ENCODE measurements at places on chromosomes 6 and 20.
A peak's percentile ranks its signal among the peaks of the same experiment; 100 is the strongest.

DNA sequence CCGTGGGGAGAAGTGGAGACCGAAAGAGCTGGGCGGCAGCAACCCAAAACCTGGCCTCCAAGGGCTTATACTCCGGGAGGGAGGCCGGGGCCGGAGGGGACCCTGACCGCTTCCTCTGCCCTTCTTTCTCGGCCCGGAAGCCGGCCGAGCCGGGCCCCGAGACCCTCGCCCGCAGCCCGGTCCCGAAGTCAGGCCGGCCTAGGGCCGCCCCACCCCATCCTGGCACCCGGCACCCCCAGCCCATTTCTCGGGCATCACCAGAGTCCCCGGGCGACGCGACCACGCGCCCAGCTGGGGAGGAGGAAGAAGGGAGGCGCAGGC is 572 bp upstream of the ZDHHC14 start:
- DNase-seq = no peak

- no peak for DNase-seq
These were observed 674.2 kb upstream of the MANEA start for GRCh38 chr6:94902974-94903628.

GRCh38 chr6:164404812-164405488 is 904.5 kb downstream of the C6orf118 start:
- no peak for DNase-seq

- no peak for DNase-seq
These were observed 1.2 kb downstream of the DDR1 start for GRCh38 chr6:30885481-30885998.

DNA sequence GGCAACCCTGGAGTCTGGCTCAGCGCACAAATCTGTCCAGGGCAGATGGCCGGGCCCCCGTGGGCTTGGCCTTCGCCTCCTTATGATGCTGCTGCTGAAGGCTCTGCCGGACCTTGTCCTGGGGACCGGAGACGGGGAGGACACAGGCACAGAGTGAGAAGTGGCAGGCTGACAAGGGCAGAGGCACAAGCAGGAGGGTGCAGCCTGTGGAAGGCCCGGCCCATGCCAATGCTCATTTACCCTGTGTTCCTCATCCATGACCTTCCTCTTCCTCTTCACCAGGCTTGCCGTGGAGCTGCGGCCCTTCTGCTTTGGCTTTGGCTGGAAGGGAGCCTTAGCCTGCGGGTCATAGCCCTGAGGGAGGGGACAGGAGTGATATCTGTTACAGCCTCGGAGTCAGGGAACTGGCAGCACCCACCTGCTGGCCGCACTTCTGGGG is 2.4 kb downstream of the B3GALT4 start:
- no peak for DNase-seq

- DNase-seq = peak; percentile 86
These were observed 47.0 kb downstream of the WDR27 start for GRCh38 chr6:169654598-169655391.

- no peak for DNase-seq
These were observed 20.8 kb downstream of the SHLD1 start for GRCh38 chr20:5770987-5771318.

GRCh38 chr20:4135385-4136077 is 120.2 kb upstream of the RNF24 start:
- DNase-seq = no peak

DNA sequence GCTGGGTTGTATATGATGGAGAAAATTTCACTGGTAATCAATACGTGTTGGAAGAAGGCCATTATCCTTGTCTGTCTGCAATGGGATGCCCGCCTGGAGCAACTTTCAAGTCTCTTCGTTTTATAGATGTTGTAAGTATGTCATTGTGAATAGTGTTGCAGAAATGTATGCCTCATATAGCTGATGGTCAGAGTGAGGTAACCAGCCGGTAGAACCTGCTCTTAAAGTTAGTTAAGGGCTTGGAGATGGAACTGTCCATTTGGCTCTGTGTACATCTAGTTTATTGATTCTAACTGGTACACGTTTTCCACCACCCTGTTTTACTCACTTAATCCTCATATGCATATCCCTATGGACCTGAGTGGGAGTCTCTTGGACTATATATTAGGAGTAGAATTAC is 73.5 kb downstream of the RTN4IP1 start:
- no peak for DNase-seq

DNA sequence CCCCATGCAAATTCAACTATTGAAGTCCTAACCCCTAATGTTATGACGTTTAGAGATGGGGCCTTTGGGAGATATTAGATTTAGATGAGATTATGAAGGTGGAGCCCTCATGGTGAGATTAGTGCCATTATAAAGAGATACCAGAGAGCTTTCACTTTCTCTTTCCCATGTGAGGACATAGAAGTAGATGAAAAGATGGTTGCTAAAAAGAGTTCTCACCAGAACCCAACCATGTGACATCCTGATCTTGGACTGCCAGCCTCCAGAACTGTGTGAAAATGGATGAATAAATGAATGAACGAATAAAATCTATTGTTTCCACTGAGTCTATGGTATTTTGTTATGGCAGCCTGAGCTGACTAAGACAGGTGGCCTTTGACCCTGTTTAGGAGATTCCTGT is 50.6 kb upstream of the FBXO30 start:
- no peak for DNase-seq

- DNase-seq = no peak
These were observed 207.8 kb downstream of the TPBG start for GRCh38 chr6:82571455-82571854.

GRCh38 chr6:13742961-13743735 is 31.5 kb upstream of the RANBP9 start:
- DNase-seq = no peak

DNA sequence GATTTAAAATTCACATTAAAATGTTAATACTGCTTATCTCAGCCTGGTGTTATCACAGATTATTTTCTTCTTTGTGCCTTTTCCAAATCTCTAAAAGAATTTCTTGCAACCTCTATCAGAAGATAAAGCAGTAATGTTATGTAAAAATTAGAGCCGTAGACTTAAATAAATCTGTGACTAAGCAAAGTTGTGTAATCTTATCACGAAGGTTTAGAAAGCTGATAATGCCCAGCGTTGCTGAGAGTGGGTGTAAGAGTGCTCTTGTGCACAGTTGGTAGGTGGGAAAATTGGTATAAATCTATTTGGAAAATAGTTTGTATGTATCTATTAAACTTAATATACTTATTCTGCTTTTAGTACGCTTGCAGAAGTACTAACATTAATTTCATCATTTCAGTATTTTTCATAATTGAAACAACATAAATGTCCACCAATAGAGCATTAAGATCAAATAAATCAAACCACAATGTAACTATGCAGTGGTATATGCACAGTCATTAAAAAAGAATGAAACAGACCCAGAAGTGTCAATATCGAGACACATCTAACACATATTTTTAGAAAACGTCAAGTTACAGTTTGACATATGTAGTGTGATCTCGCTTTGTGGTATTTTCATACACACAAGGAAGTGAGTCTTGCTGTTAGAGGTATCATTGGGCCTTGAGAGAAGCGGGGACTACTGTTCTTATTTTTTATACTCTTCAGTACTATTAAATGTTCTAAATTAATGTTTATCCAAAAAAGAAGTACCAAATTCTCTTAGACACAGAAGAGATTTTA is 54.4 kb upstream of the PBOV1 start:
- no peak for DNase-seq

GRCh38 chr6:135895231-135895911 is 43.9 kb downstream of the PDE7B start:
- DNase-seq = no peak

- no peak for DNase-seq
These were observed 130.1 kb upstream of the DST start for GRCh38 chr6:56772737-56773184.

DNA sequence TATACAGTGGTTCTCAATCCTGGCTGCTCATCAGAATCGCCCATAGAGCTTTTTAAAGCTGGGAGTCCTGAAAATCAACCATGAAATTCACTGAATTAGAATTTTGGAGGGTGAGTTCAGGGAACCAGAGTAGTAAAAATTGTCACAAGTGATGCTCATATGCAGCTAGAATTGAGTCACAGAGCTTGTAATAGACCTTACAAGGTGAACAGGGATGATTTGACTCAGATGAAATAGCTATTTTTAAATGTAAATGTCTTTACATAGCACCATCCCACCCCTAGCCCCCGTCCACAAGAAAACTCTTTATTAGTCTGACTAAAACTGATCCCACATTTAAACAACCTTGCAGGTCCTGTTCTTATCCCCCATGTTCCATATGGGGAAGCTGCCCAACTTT is 531.7 kb downstream of the LMBRD1 start:
- DNase-seq = no peak

- DNase-seq = no peak
These were observed 45.0 kb upstream of the FUCA2 start for GRCh38 chr6:143556529-143556928.

- DNase-seq = no peak
These were observed 13.2 kb downstream of the SYTL3 start for GRCh38 chr6:158662954-158663624.

DNA sequence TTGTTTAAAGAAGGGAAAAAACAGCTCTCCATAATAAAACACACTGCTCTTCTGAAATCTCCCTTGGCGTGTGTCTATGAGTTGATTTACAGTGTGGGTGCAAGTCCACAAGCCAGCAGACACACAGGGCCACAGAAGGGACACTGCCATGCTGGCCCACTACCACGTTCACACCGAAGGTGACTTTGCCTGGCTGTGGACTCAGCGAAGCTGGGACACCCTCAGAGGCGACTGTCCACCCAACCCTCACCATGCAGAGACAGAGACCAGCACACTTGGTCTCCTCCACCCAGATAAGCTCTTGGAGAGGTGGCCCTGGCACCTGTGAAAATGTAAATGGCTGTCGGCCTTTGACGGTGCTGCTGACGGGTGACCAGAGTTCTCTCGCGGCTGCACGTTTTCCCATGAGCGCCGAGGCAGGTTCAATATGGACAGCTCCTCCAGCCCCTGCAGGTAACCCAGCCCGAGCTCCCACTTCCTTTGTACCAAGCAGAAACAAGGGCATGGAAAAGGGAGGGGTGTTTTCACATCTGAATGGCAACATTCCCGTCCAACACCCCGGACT is 78.0 kb downstream of the YTHDF1 start:
- peak; percentile 11 for DNase-seq

DNA sequence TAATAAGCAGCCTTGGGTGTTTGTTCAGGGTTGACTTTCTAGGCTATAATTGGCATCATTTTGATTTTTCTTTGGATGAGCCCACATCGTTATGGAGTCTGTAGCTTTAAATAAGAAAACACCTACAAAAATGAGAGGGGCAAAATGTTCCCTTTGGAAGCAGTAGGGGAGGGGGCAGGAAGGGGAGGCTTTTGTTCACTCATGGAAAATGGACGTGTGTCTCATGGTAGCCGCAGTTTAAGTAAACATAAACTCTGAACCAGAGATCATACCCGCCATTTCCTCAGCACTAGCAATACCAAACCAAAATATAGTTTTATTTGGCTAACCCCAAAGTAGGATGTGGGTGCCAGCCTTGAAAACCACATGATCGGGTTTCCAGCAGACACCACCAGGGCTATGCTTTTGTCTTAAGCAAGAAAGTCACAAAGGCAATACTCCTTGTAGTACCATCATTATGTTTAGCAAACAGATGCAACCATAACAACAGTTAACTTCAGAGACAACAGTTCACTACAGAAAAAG is 572.5 kb upstream of the JAG1 start:
- no peak for DNase-seq

GRCh38 chr20:62475027-62475771 is 596 bp downstream of the GATA5 start:
- no peak for DNase-seq

GRCh38 chr6:36514554-36515456 is 32.5 kb downstream of the STK38 start:
- no peak for DNase-seq

- DNase-seq = no peak
These were observed 87.0 kb upstream of the RSPO3 start for GRCh38 chr6:127031511-127031910.

- no peak for DNase-seq
These were observed 60.5 kb upstream of the MLIP start for GRCh38 chr6:54050750-54051149.

DNA sequence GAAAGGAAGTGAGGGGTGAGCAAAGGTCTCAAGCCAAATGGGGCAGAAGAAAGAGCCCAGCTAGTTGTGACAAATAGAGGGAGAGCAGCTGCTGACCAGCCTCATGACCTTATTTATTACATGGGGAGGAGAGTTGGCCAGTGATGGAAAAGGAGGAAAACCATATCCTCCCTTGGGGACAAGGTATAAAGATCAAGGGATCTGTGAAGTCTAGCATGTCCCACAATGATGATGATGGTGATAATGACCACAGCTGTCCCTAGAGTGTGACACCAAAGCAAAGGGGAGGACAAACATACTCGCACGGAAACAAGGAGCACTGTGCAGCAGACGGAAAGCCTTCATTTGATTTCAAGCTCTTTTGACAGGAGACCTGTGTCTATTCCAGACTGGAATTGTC is 190.4 kb upstream of the MCHR2 start:
- no peak for DNase-seq

DNA sequence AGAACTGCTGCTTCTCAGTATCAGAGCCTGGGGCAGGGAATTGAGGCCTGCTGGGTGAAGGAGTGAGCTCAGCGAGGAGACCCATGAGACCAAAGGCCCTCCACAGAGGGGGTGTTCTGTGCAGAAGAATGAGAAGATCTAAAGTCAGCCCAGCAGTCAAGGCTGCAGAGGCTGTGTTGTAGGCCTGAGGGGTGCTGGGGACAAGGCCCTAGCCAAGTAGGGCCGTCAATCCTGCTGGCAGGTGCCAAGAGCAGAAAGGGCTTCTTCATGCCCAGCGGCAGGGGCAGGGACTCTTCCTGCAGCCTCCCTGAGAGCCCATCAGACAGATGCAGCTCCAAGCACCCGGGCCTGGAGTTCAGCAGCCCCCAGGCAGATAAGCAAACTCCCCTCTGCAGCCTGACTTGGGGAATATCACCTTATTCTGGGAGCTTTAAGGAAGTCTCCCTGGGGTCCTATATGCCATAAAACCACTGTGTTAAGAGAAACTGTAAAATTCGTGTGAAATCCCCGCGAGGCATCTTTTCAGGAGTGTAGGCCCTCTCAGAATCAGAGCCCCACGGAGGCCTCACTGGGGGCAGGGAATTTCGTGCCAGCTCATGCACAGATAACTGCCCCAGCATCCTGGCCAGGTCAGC is 9.0 kb downstream of the CCDC167 start:
- DNase-seq = no peak

- DNase-seq = no peak
These were observed 234.1 kb upstream of the TSHZ2 start for GRCh38 chr20:52738081-52738480.

GRCh38 chr6:3795836-3796718 is 44.6 kb upstream of the PXDC1 start:
- DNase-seq = no peak

DNA sequence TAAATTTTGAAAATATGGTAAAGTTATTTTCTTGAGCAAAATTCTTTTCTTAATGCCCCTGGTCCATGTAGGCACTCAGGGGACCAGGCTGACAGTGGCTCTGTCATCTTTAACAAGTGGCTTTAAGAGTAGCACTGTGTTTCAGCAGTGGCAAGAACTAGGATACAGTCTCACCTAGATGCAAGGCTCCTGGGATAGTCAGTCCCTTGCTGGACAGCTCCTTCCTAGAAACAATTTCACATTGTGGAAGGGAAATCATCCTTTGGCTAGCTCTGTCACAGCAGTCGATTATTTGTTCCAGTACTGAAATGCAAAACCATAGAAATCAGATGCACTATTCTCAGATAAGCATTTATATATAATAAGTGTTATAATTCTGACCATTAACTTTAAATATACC is 175.4 kb upstream of the KCNQ5 start:
- no peak for DNase-seq

Measured in right forelimb (tissue), 1 donor.